ENCODE measurements at places on chromosomes 1 and 21. TPM values are rescaled to one million over a fixed set of nuclear protein-coding genes. Genes with fewer than 3 reads are reported as not detected.
A peak's percentile ranks its signal among the peaks of the same experiment; 100 is the strongest.

Gene DENND2C
- 4.1 TPM for total RNA-seq

Gene SPRR1B
- not detected for total RNA-seq

DNA sequence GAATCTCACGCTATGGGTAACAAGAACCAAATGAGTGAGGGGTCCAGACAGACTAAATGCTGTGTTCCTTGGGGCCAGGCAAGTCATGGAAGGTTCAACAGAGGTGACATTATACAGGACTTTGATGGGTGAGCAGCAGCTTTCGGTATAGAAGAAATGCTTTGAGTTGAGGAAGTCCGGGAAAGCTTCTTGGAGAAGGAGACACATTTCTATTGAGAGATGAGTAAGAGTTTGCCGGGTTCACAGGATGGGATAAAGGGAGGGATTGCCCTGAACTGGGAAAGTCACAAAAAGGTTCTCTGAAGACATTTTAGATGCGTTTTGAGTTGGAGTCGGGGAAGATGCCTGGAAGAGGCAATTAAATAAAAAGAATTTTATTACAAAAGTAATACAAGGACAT lies 580 bp upstream of the AZIN2 start:
- no peaks in the 10 kb centered on the region for H3K36me3 ChIP-seq
- H3K27ac ChIP-seq = no peak overlapping the region
- DNase-seq = no peak
- peaks cover 11% of the 10 kb centered on the region for H3K4me1 ChIP-seq
- H3K27me3 ChIP-seq = peaks cover 56% of the 10 kb centered on the region
- peak overlapping the region; percentile 80 for H3K4me3 ChIP-seq

- no peaks in the 10 kb centered on the region for H3K4me1 ChIP-seq
- DNase-seq = peak; percentile 39
- no peaks in the 10 kb centered on the region for H3K36me3 ChIP-seq
- H3K4me3 ChIP-seq = no peak overlapping the region
- H3K27me3 ChIP-seq = no peaks in the 10 kb centered on the region
Observed at GRCh38 chr1:54439550-54440223, 33.5 kb upstream of the SSBP3 start.

DNA sequence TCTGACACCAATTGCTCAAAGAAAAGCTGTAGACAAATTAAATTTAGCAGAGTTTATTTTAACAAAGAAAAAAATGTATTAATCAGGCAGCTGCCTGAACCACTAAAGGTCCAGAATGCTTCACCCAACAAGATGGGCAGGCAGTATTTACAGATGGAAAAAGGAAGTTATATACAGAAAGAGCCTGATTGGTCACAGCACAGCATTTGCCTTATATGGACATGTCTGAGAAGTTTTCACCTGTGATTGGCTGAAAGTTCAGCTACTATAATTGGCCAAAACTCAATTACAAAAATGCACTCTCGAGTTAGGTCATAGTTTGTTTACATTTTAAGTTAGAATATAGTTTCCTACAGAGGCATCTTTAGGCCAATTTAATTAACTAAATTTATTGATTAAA lies 15.1 kb upstream of the FMO1 start:
- no peak for DNase-seq
- no peaks in the 10 kb centered on the region for H3K36me3 ChIP-seq
- no peak overlapping the region for H3K4me3 ChIP-seq
- no peak overlapping the region for H3K27ac ChIP-seq
- H3K27me3 ChIP-seq = no peaks in the 10 kb centered on the region

- peaks cover 27% of the 10 kb centered on the region for H3K27me3 ChIP-seq
- H3K4me3 ChIP-seq = no peak overlapping the region
- no peaks in the 10 kb centered on the region for H3K4me1 ChIP-seq
Observed at GRCh38 chr1:170592591-170593111, 60.7 kb downstream of the GORAB start.

DNA sequence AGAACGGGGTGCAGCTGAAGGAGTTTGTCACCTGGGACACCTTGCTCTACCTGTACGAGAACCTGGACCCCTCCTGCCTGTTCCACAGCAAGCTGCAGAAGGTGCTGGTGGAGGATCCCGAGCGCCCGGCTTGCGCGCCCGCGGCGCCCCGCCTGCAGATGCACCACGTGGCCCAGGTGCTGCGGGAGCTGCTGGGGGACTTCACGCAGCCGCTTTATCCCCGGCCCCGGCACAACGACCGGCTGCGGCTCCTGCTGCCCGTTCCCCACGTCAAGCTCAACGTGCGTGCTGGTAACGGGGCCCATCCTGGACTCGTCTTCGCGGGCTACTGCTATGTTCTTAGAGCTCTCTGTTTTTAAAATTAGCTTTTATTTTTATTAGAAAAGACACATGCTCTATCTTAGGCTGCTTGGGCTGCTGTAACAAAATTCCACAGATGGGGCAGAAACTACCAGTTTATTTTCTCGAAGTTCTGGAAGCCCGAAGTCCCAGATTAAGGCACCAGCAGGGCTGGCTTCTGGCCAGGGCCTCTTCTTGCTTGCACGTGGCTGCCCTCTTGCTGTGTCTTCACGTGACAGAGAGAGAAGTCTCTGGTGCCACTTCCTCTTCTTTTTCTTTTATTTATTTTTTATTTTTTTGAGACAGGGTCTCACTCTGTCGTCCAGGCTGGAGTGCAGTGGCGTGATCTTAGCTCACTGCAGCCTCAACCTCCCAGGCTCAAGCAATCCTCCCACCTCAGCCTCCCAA lies 38.1 kb downstream of the TRPM2 start:
- no peak overlapping the region for H3K4me3 ChIP-seq
- no peaks in the 10 kb centered on the region for H3K36me3 ChIP-seq
- H3K27me3 ChIP-seq = no peaks in the 10 kb centered on the region
- no peak overlapping the region for H3K27ac ChIP-seq

All from GM23338 (cell line).